ENCODE measurements at places on chromosomes 16 and 17.

GRCh38 chr17:78359321-78359996 is 418 bp downstream of the SOCS3 start:
- DNase-seq: peak; percentile 79

GRCh38 chr16:77917971-77918370 is 104.4 kb upstream of the CLEC3A start:
- DNase-seq: no peak

- no peak for DNase-seq
These were observed 92.1 kb downstream of the RAP1GAP2 start for GRCh38 chr17:2888326-2888725.

DNA sequence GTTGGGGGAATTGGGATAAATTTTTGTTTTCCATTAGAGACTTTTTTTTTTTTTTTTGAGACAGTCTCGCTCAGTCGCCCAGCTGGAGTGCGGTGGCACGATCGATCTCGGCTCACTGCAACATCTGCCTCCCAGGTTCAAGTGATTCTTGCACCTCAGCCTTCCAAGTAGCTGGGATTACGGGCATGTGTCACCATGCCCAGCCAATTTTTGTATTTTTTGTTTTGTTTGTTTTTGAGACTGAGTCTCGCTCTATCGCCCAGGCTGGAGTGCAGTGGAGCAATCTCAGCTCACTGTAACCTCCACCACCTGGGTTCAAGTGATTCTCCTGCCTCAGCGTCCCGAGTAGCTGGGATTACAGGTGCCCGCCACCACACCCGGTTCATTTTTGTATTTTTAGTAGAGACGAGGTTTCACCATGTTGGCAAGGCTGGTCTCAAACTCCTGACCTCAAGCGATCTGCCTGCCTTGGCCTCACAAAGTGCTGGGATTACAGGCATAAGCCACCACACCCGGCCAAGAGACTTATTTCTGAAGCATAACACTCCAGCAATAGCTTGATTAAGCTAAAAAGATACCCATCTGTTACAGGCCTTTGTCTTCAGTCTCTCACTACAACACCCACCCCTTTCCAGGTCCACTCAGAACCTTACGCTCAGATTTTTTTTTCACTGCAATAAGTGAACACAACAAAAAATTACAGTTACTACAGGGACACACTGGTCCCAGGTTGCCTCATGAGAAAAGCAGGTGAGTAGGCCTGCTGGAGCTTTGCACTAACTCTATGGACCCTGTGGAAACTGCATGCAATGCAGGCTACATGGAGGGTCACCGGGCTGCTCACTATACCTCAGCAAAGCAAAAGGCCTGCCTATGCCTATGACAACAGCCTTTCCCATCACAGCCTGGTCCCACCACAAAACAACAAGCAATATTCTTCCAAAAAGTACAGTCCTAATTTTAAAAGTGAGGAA is 34.6 kb downstream of the KANSL1 start:
- DNase-seq: no peak

DNA sequence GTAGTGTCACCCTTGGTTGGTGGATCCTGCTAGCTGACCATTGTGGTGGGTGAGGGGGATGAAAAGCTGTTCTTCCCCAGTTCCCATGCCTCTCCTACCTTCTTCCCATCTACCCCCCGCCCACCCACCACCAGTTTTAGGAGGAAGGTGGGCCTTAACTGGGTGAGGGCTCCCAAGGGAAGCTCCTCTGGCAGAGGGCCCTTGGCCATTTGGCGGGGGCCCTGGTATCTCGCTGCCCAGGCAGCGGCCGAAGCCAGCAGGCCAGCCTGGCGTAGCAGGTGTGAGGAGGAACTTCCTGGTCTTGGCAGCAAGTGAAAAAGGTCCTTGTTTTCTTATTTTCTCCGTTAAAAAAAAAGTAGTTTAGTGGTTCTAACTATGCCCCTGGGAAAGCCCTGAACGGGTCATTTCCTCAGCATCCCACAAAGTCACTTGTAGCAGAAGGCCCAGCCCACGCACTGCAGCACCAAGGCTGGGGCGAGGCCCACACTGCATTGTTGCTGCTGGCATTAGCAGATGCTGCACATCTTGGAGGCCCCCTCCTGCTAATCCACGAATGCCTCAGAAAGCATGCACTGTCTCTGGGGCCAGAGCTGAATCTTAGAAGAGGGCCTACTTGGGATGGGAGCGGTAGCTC is 72.5 kb downstream of the MPRIP start:
- no peak for DNase-seq

GRCh38 chr17:77755410-77755963 is 203.0 kb upstream of the TNRC6C start:
- no peak for DNase-seq

DNA sequence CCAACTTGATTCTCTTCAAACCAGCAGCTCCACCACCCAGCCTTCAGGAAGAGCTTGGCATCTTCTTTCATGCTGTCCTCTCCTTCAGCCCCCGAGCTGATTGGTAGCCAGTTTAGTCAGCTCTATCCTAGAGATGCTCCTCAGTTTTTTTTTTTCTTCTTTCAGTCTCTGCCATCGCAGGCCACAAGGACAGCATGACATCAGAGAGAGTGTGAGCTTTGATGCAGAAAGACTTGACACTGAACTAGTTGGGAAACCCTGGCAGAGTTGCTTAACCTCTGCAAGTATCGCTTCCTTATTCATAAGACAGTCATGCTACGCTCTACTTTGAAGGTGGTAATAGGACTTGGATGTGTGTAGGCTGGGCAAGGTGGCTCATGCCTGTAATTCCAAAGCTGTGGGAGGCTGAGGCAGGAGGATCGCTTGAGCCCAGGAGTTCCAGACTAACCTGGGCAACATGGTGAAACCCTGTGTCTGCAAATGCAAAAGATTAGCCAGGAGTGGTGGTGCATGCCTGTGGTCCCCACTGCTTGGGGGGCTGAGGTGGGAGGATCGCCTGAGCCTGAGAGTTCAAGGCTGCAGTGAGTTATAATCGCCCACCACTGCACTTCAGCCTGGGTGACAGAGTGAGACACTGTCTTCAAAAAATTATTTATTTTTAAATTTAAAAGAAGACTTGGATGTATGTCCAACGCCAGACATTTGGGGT is 2.6 kb downstream of the CD300LB start:
- DNase-seq: no peak

DNA sequence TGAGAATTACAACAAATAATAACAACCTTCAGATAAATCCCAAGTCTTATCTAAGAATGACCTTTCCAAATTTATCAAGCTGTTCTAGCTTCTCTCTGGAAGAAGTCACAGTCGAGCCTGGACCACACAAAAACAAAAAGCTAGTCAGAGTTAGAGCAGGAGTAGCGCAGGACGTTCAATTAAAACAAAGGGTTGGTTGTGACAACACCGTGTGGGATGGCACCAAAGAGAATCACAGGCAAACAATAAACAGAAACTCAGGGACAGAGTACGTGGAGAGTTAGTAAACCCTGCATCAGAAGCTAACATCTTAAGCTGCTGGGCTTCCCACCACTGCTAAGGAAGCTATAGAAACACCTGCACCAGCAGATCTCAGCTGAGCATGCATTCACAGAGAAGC is 23.8 kb downstream of the ARHGAP17 start:
- DNase-seq: no peak

DNA sequence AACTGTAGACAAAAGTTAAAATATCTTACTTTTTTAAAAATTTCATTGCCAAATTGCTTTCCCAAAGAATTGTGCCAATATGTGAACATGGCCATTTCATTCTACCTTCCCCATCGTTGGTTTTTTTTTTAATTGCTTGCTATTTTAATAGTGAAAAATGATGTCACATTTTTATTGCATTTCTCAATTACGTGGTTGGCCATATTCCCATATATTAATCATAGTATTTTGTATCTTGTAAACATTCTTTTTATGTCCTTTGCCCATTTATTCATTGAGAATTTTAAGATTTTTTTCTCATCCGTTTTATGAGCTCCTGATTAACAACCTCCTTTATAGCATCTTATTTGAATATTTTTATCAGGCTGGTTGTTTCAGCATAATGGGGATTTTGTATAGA is 7.2 kb downstream of the OMG start:
- no peak for DNase-seq

DNA sequence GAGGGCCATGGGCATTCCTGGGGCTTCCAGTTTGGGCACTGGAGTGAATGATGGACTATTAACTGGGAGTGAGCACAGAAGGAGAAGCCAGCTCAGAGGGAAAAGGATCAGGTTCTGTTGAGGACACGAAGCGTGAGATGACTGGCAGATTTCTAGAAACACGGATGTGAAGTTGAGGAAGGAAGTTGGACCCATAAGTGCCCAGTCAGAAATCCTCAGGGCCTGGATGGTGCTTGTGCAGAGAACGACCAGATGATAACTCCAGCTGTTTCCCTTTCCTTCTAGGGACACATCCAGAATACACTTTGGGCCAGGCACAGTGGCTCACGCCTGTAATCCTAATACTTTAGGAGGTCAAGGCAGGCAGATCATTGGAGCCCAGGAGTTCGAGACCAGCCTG is 23.3 kb upstream of the ANKRD40CL start:
- DNase-seq: no peak

GRCh38 chr16:6122401-6122800 is 1024.8 kb upstream of the EEF2KMT start:
- no peak for DNase-seq

DNA sequence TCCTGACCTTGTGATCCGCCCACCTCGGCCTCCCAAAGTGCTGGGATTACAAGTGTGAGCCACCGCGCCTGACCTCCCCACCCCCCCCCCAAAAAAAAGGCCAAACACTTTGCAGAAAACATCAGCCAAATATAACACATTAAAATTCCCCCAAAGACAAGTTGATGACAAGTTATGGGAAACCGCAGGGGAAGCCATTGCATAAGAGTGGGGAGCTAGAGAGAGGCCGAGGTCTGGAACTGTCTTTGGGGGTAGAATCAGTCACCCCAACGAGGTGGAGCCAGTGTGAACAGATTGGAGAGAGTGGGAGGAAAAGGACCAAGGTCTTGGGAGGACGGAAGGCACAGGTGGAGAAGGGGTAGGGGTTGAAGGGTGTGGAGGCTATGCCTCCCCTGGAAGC is 2.8 kb downstream of the DRC3 start:
- no peak for DNase-seq

DNA sequence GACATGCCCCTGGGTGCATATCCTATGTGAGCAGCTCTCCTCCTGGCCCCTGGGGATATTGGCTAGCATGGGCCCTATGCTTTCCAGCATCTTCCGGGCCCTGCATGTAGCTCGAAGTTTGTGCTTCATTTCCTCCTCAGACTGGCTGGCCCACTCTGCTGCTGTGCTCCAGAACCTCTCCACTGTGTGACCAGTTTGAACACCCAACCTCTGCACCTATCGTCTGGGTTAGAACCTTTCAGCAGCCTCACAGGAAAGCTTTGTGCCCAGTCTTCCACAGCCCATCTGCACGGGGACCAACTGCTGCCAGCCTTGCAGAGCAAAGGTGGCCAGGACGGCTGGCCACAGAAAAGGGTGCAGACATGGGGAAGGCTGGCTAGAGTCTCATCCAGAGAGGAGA is 10.2 kb upstream of the CLEC18B start:
- DNase-seq: no peak

GRCh38 chr17:17183744-17184143 is 22.4 kb downstream of the PLD6 start:
- no peak for DNase-seq

DNA sequence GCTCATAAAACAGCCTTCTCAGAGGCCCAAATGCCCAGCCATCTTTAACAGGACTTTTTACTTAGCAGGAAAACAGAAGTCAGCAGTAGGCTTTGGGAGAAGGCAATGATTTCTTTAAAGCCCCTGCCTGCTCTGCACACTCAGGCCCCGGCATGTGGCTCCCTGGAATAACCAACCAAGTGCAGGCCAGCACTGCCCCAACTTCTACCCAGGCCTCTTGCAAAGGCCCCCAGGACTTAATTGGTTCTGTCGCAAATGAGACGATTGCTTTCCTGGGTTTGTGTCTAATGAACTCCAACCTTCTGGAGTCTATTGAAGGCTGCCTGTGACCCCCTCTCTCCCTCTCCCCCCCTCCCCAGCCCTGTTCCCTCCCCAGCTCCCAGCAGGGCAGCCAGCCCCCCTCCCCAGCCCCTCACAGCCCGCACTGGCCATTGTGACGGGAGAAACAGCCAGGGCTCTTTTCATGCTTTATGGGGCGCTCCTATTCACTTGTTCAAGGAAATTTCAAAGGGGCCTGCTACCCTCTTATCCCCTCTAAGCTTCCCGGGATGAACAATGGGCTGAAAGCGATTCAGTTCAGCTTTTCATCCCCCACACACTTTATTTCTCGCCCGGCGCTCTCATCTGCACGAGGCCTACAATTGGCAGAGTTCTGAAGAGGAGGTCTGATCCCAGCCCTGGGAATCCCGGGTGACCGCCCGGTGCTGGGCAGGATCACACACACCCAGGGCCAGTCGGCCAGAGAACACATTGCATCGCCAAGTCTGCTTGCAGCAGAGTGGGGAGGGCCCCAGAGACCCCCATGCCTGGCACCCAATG is 15.5 kb downstream of the AXIN2 start:
- DNase-seq: no peak

GRCh38 chr17:31900877-31901276 is 631 bp downstream of the UTP6 start:
- DNase-seq: no peak

GRCh38 chr17:40443196-40443987 is at the start of gene IGFBP4:
TSS of gene IGFBP4 (plus strand) at chr17:40443450. CDS start at chr17:40443736, 286 bp downstream.
- peak; percentile 90 for DNase-seq

- no peak for DNase-seq
These were observed 23.2 kb downstream of the CDH3 start for GRCh38 chr16:68668266-68668665.

DNA sequence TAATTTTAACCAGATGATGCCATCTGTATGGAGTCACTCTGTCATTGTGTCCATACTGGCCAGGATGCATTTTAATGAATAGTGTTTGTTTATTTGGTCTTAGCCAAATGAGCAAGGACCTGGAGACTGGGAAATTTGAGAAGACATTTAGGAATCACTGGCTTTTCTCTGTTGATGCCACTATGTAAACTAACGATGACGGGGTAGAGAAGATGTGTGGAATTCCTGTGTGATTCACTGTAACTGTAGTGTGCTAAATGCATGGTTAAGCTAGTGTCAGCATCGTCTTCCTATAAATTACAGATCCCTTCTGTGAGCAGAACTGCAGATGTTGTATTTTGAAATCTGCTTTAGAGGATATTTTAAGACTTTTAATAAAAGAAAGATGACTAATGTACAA is 66.6 kb downstream of the NOS2 start:
- no peak for DNase-seq

DNA sequence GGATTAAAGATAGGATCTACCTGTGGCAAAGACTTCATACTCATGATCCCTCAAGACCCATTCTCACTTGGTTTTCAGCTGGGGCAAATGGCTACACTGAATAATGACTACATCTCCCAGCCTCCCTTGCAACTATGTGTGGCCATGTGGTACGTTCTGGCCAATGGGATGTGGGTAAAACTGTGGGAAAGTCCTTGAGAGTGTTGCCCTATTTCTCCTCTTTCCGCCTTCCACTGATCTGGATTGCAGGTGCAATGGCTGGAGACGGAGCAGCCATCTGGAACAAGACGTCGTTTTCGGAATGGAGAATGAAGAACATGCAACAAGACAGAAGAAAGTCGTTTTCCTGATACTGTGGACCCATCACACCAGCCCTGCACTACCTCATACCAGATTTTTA is 48.5 kb downstream of the HAPSTR1 start:
- no peak for DNase-seq
